Activated naive CD8-positive, alpha-beta T cell treated with anti-CD3 and anti-CD28 coated beads for 36 hours (primary cell): ENCODE measurements at places on chromosomes 1 and 21. TPM values are rescaled to one million over a fixed set of nuclear protein-coding genes. Genes with fewer than 3 reads are reported as not detected.

- DNase-seq, result peak; percentile 84
Measured at GRCh38 chr1:205321162-205321958, at the start of gene NUAK2. Gene NUAK2 (minus strand): TSS chr1:205321745. CDS start chr1:205321628, 117 bp downstream.

DNA sequence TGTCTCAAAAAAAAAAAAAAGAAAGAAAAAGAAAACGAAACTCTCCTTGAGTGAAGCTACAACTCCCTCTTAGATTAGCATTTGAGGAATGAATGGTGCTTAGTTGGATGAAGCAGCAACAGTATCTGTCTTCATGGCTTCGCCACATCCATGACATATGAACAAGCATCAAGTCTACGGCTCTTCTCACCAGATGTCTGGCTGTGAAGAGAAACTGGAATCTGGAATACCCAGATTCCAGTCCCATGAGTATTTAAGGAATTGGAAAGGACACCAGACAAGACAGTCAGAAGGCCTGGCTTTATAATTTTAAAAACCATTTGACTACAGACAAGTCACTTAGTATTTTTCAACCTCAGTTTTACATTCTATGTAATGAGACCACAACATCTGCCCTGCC lies 38.0 kb upstream of the TADA1 start:
- no peak for DNase-seq

DNA sequence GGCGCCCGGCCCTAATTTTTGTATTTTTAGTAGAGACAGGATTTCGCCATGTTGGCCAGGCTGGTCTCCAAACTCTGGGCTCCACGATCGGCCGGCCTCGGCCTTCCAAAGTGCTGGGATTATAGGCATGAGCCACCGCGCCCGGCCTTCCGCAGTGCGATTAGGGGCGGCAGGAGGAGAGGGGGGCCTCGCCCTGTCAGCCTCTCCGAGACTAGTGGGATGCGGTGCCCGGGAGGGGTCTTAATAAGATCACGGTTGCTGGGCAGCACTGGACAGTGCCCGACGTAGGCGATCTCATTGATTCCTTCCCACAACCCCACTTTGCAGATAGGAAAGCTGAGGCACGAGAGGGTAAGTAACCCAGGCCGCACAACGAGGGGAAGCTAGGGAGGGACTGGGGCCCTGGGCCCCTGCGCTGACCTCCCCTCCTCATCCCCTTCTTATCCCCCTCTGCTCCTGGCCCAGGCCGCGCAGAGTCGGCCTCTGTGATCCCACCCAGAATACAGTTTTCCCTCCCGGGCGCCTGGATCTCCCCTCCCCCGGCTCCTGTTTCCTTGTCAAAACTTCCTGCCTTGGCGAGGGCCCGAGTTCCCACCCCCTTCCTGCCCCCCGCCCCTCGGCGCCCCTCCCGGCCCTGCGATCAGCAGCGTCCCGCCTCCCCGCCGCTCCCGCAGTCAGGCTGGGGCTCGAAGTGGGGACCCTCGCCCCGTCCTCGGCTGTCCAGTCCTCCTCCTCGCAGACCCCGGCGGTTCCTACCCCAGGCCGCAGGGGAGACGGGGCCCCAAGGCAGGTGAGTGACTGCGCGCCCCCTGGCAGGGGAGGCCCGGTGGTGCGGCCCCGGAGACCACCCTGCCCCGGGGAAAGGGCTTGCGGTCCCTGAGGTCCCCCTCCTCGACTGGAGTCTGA lies at the start of gene PEAR1:
PEAR1 (plus strand) TSS at position 671 of the 906 bp plus-strand sequence. CDS start 10,209 bp downstream, outside the sequence.
- no peak for DNase-seq

DNA sequence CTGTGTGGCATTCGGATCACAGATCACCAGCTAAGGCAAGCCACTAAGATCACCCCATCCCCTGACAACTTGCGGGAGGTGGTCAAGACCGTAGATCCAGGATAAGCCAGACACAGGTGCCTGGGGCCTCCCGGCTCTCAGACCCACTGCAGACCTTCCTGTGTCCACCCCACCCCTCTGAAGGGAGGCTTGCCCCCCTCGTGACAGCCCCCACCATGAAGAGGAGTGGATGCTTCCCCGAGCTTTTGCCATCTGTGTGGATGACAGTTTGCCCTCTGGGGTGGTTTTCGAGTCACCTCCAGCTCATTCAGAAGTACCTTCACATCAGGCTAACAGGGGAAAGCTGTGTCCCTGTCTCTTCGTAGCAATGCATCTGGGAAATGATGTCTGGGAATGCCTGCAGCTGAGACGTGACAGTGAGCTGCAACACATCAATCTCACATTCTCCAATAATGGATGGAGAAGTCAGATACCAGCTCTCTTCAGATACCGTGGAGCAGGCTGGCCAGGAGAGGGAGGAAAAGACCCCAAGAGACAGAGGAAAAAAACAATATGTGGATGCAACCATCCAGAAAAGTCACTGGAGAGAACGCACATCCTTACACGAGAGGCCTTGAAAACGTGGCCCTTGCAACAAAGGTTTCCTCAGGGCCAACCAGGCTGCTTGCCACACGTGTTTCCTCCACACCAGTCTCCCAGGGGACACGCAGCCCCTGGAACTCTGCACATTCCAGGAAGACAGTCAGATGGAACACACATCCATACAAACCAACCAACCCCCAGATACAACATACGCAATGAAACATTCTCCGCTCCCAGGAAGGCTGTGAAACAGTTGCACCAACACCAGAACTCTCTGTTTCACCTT lies 20.4 kb upstream of the FHAD1 start:
- DNase-seq, result no peak

GRCh38 chr1:155893389-155894142 lies 17.6 kb downstream of the RIT1 start:
- no peak for DNase-seq

DNA sequence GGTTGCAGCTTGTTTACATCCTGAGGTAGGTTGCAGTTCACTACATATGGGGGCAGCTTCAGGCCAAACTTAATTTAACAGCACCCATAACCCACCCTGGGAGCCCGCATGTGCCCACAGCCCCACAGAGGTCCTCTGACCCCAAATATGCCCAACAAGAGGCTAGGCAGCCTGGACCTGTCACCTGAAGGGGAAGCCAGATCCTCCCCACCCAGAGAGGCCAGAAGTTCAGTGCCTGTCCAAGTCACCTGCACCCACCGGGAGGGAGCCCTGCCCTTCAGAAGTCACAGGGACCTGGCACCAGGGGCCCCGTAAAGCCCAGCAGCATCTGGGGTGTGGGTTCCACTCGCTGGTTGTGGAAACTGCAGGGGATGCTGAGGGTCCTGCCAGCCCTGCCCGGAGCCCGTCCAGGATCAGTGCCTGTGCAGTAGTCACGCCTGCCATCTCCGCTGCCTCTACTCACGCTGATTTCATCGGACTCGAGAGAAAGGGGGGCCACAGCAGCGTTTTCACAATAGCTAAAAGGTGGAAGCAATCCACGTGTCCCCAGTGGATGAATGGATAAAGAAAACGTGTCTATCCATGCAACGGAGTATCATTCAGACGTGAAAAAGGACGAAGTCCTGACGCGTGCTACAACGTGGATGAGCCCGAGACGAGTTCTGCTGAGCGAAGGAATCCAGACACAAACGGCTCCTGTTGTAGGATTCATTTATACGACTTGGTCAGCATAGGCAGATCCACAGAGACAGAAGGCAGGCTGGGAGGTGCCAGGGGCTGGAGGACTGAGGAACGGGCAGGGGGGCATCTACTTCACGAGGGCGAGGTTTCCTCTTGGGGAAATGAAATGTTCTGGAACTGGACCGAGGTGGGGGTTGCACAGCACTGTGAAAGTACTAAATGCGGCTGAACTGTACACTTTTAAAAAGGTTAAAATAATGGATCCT lies 33.9 kb upstream of the COL6A2 start:
- no peak for DNase-seq

DNA sequence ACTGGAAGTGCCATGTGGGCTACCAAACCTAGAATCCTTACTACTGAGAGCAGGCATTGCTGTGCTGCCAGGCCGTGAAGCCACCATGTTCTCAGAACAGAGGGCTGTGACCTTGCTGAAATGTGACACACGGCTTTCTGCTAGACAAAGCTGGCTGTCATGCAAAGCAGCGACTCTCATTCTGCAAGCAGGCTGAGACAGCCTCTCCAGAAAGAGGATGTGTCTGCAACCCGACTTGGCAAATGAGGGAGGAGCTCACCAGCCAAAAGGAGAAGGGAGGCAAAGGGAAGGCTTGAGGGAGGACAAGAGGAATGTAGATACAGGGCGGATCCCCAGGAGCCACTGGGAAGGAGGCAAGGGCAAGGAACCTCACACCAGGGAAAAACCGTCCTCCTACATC lies 85.7 kb upstream of the KRTAP19-8 start:
- DNase-seq, result no peak

DNA sequence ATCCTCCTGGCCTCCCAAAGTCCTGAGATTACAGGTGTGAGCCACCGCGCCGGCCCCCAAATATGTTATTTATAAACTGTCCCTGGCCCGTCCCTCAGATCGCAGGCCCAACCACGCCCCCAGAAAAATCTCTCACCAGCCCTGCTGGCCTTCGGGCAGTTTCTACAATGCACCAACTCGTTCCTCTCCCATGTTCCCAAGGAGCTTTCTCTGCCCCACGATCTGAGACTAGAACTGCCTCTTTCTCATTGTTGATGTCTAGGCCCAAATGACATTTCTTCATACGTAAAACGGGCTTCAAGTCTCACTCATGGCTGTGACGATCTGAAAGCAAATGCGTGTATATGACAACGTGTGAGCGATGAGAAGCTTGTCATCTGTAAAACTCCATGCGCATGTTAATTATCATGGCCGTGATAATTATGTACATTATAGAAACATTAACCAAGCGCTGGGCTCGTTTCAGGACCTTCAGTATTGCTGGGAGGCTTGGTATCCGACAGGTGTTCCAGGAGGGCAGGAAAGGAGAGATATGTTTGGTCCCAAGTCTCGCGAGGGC lies 748 bp upstream of the NIPAL3 start:
- DNase-seq, result no peak

DNA sequence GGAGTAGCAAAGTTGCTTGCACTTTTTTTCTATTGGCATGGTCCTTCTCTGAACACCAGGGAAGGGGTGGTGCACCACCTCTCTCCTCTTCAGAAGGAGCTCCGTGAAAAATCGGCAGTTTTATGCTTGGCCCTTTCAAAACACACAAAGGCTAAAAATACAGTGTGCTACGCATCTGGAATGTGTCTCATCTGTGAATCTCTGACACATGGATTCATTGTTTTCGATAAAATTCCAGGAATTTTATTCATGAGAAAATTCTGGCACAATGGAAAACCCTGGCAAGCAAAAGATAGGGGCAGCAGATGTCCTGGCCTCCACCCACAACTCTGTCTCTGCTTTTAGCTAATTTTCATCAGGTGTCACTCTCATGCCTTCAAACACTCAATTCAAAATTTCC lies 42.9 kb downstream of the ERG start:
- no peak for DNase-seq

DNA sequence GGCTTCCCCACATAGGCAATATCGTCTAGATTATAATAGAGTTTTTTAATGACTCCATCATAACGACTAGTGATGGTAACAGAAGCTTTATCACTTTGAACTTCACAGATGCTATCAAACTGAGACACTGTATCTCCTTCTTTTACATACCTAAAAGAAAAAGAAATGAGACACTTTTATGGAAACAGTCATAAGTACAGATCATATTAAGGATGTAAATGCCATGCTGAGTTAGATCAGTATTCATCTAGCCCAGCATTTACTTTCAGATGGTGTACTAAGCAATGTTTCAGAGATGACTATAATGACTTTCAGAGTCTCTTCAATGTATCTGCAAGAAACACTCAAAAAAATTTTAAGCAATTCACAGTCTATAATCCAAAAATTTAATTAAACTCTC lies 18.9 kb downstream of the DBT start:
- DNase-seq, result no peak

GRCh38 chr1:51147394-51147793 lies 45.4 kb downstream of the C1orf185 start:
- DNase-seq, result no peak

- DNase-seq, result no peak
Measured at GRCh38 chr1:78101514-78101913, 55.7 kb downstream of the GIPC2 start.

GRCh38 chr1:204213668-204214662 lies at the start of gene GOLT1A:
Gene GOLT1A (minus strand): TSS chr1:204213988. CDS start chr1:204213906, 82 bp downstream.
- peak; percentile 53 for DNase-seq

DNA sequence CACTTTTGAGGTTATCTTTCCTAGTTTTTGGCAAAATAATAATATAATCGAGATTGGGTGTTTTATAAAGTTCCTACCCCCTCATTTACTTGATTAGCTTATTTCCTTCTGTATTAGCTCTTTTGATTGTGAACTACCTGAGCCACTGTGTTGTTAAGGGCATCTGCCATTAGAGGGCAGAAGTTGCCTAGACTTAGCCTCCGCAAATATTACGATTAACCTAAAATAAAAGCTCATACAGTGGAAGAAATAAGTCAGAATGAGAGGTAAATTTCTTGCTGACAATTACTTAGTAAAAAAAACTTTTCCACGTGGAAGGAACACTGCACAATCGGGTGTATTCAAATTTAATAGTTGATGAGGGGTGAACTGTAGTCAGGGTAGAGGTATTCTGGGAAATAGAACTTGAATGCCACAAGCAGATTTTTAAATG lies 2.3 kb downstream of the H3-3A start:
- DNase-seq, result peak; percentile 38

DNA sequence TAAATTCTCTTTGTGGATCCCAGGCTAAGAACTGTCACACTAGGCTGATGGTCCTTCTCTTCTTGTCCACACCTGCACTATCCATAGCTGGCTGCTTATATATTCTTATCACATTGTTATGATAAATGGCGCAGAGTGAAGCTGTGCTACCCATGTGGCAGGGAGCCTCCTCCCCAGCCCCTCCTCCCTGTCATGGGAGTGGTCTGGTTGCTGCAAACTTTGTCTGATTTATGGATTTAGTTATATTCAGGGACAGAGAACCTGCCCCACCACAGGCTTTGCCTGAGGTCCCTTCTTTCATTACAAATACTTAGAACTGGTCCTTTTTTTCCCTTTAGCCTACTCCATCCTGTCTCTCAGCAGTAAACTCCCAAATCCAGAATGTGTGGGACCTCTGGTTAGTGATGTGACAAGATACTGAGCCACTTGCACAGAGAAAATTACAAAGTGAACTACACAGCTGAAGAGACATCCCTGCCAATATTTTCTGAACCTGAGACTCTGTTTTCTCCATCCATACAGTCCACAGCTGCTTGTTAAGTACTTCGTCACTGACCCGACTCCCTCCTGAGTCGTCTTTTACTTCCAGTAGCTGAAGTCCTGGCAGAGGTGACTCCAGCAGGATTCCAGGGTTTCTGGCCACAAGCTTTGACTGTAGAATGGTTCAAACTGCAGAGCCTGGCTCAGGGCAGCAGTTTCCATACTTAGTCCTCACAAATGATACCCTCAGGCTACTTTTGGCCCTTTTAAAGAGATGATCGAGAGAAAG lies 37.6 kb downstream of the PTGFRN start:
- no peak for DNase-seq

- no peak for DNase-seq
Measured at GRCh38 chr1:18511874-18512150, 31.1 kb downstream of the KLHDC7A start.

DNA sequence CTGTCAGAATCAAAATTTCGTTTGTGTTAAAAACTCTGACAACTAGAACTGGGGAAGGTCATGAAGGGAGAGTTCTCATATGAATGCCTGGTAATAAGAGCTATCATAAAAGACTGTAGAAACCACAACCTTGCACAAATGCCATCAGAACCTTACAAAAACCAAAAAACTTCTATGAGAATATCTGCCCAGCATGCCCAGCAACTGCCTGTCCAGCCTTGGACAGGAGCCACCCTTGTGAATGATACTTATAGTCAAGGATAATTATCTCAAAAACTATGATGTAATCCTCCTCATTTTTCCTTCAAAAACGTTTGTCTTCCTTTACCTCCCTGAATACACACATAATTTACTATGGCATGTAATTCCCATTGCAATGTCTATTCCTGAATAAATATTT lies 53.4 kb upstream of the C1orf185 start:
- no peak for DNase-seq

The SV2A gene
- total RNA-seq, result 12.5 TPM

The TGFB2 gene
- total RNA-seq, result not detected

The PGLYRP4 gene
- not detected for total RNA-seq

The FABP3 gene
- not detected for total RNA-seq

The PLA2G5 gene
- not detected for total RNA-seq
